ENCODE measurements at places on chromosomes 2 and 18.
A peak's percentile ranks its signal among the peaks of the same experiment; 100 is the strongest.

DNA sequence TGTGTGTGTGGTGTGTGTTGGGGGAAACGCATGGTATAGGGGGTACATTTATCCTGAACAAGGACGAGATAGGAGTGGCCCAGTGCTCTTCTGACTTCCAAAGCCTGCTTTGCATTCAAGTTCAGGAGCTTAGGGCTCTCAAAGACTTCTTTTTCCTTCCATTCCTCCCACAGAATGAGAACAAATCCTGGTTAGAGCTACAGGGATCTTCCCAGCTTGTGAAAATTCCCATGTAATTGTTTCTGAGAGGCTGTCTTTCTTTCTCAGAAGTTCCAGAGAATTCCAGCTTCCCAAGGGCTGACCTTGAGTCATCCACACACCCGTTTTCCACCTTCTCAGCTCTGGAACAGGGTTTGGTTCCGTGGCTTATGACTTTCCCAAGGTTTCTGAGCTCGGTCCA, 38.9 kb downstream of the FASTKD2 start:
- no peak for DNase-seq

DNA sequence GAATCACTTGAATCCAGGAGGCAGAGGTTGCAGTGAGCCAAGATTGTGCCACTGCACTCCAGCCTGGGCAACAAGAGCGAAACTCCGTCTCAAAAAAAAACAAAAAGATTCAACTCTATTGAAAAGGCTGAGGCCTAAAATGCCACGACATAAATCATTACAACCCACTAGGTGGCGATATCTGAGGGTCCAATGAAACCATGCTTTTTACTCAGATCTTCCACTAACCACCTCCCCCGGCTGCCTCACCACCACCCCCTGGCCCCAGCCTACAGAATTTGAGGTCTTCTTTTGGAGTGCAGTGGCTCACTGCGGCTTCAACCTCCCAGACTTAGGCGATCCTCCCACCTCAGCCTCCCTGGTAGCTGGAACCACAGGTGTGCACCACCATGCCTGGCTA, 57.5 kb downstream of the AP1S3 start:
- no peak for DNase-seq

DNA sequence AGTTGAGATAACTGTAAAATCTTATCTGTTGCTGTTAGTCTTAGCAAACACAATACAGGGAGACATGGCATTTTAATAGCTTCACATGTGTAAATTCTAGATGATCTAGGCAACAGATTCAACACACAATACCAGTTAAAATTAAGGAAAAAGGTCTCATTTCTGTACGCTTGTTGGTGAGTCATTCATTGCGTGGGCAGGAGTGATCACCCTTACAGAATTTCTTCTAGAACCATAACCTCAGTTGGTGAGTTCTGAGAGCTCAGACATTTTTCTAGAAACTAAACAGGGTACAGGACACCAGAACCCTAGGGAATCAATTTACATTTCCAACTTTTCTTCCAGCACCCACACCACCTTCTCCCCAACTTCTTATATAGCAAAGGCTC, 81.9 kb downstream of the SLC8A1 start:
- DNase-seq = no peak

- no peak for DNase-seq
These were observed 116.8 kb downstream of the MSH2 start for GRCh38 chr2:47519604-47520301.

DNA sequence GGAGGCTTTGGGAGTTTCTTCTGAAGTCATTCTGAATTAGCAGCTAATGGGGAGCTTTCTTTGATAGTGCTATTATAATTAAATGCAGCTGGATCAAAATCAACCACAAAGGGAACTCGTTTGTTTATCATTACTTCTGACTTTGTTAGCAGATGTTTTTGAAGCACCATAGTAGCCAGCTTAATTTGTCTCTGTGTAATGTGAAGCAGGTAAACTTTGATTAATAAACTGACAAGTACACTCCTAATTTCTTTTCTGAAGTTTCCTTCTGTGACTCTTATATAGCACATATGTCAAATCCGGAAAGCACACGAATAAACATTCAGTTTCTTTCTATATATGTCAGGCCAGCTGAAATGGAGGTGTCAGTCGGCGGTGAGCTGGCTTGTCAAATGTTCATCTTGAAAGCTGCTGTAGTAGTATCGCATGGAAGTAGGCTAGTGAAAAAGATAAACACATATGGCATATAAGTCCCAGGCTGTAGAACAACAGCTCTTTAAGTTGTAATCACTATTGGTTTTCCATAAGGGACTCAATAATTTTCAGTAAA, 451.9 kb upstream of the ZEB2 start:
- no peak for DNase-seq

DNA sequence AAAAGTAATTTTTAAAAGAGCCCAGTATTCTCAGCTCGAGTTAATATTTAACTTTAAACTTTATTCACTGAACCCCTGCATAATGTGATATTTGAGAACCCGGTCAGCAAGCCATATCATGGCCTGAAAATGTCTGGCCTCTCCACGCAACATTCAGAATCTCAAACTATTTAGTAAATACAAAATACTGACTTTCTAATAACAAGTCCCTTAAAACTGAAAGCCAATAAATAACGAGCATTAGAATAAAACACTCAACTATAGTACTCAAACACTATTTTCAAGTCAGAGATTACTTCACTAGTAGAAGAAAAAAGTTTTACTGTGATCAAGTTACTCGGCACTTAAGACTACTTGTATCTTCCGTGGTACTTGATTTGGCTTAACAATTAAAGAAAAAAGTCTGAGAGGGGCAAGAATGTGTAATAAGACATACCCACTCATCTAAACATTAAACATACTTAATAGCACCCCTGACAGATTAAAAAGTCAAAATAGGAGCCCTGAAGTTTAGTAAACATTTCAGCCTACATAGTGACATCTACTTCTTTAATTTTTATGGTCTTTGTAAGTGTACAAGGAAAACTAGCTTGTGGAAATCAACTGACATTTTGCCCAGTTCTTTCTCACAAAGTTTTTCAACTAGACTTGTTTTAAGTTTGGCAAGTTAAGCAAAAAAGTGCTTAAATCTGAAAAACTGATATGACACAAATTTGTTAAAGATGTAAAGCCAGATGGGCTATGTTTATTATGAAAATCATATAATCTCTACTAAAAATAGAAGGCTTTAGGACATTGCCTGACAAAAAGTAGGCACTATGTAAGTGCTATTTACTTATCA, 38.2 kb downstream of the RTN4 start:
- no peak for DNase-seq

DNA sequence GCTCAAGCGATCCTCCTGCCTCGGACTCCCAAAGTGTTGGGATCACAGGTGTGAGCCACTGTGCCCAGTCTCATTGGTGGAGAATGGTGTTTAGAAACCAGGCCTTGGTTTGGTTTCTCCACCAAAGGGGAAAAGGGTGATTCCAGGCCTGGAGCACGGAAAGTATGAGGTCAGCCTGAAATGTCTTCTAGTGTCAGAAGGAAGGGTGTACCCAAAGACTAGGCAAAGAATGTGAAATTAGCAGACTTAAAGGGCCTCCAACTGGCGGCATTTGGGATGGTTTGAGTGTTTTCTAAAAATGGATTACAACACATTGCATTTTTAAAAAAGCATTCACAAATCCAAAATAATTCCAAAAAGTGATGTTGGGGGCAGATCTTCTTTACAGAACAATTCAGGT, 139.6 kb downstream of the SH3BP4 start:
- no peak for DNase-seq

GRCh38 chr2:216857131-216857550, 2.7 kb downstream of the TNP1 start:
- no peak for DNase-seq

DNA sequence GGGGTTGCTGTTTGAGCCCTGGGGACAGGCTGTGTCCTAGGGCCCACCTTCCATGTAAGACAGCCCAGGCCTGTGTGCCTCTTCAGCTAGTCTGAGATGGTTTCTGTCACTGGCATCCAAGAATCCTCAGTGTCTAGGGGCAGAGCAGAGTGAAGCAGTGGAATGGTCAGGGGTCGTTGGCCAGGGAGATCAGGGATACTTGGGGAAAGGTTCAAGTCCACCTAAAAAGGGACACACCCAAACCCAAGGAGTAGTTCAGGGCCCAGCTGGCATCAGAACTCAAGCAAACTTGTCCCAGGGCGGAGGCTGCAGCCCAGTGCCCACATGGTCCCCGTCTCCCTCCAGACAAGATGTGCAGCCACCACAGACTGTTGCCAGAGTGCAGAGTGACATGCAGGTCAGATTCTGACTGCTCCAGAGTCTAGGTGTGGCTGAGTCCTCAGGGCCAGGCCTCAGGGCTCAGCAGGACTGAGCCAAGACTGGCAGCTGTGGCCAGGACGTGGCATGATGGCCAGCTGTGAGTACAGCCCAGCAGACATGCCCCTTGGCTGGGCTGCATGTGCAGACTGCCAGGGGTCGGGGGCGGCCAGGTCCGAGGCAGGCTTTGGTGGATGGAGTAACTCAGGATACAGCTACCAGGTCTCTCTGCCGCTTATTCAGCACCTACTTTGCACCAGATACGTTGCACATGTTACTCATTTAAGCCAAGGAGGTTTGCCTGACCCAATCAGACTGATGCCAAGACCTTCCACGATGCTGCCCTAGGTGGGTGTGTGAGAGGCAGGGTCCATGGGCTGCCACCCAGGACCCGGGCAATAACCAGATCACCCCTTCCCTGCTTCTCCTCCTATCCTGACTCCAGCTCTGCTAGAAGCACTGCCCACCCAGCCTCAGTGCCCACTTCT, 146.6 kb downstream of the SMAD7 start:
- DNase-seq = no peak

GRCh38 chr2:95525294-95526035, 40.9 kb upstream of the TRIM43B start:
- DNase-seq = peak; percentile 25

GRCh38 chr2:148674063-148675020, 29.8 kb downstream of the EPC2 start:
- DNase-seq = no peak

- no peak for DNase-seq
These were observed 22.3 kb upstream of the C1QL2 start for GRCh38 chr2:119180892-119181291.

GRCh38 chr2:2919574-2920365, 457.8 kb downstream of the EIPR1 start:
- DNase-seq = no peak

DNA sequence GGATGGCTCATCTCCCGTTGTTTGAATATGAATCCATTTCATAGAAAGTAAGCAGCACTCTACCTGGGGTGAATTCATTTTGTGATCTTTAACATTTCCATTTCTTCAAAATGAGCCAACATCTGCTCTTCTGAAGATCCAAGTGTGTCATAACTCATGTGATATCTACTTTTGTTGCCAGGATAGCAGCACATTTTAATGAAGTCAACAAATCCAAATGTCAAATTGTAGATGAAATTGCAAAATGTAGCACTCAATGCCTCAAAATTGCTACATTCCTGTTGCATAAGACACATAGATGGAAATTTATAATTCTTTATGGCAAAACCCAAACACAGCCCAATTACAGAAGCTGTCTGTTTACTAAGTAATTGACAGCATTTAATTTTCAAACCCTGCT, 360.7 kb downstream of the TMX3 start:
- DNase-seq = no peak

- no peak for DNase-seq
These were observed 35.9 kb upstream of the WDSUB1 start for GRCh38 chr2:159322419-159322818.

DNA sequence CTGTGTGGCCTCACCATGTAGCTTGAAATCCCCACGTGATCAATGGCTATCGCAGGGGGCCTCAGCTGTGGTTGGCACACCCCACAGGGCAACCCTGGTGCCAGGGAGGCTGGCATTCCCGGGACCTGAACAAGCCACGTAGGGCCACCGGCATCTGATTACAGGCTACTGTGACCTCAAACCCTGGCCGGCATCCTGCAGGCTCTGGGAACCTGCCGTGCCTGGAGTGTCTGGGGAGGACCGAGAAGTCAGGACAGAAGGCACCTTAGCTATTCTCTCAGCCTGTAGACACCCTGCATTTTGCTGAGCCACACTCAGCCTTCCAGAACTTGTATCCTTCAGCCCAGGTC, 213.0 kb downstream of the GLI2 start:
- DNase-seq = no peak

DNA sequence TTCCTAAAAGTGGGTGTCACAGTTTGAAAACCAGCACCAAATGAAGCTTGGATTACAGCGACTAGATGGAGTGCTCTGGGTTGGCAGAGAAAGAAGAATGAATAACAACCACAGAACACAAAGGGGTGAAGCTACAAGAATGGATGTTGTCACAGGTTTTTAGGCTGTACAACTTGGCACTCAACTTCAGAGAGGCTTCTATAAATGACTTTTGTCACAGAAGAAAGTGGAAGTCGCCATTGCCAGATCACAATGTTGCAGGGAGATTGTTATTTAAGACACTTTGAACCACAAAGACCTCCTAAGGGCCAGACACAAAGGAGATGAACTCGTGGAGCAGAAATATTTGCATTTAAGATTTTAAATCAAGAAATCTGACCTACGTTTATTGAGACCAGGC, 354.2 kb downstream of the CDH7 start:
- no peak for DNase-seq

GRCh38 chr2:3587021-3587420, 7.9 kb upstream of the COLEC11 start:
- DNase-seq = no peak

DNA sequence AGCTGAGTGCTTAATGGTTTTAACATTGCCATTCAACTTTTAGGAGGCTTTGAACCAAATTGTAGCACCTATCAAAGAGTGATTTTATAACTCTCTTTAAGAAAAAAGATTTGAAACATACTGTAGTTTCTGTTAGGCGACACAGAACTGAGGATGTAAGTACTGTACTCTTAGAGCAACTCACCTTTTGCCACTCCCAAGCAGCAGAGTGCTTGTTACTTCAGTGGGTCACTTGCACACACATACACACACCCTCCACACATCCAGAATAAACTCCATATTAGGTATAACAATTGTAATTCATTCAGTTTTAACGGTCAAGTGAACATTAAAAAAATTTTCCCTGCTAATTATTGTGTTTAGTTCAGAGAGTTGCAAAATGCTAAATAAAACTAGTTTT, 118.3 kb downstream of the CAMKMT start:
- DNase-seq = no peak

GRCh38 chr18:63773551-63773950, 1.7 kb upstream of the SERPINB7 start:
- no peak for DNase-seq

DNA sequence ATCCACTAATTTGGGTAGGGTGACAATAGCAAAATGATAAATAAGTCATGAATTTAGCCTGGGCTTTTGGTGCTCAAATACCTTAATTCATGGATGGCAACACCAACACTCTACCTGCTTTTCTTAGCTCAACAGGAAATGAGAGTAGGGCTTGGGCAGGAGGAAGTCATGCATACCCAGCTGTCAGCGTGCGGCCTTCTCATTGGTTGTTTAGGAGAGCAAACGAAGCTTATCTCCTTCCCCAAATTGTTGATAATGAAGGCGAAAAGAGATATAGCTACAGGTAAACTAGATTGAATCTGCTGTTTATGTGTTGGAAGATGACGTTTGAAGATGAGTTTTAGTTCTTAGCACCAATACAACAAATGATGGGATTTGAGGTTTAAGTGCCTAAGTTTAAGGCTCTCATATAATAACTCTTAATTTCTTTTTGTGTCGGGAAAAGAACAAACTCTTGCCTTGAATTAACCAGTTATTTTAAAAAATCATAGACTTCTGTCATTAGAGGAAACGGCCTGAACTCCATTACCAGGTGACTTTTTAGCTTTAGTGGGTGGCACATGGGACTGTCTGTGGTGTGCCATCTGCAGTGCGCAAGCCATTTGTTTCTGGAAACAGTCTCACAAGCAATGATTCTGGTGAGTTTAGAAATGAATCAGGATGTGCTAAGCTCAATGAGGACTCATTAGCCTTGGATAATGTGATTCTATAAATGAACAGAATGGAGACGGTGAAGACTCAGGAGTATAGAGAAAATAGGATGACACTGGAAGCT, 19.8 kb downstream of the MAP4K4 start:
- DNase-seq = no peak
